ENCODE measurements at places on chromosomes 7 and 10.

- no peaks in the 10 kb centered on the region for H3K4me1 ChIP-seq
- H3K27ac ChIP-seq = no peak overlapping the region
- no peaks in the 10 kb centered on the region for H3K27me3 ChIP-seq
- no peak overlapping the region for H3K4me3 ChIP-seq
- no peak for DNase-seq
- no peaks in the 10 kb centered on the region for H3K36me3 ChIP-seq
Measured at GRCh38 chr7:101608772-101609713, 20.1 kb downstream of the MYL10 start.

GRCh38 chr10:94358480-94358879 lies 4.3 kb downstream of the NOC3L start:
- no peaks in the 10 kb centered on the region for H3K27me3 ChIP-seq
- H3K36me3 ChIP-seq = peaks cover 20% of the 10 kb centered on the region
- no peak overlapping the region for H3K4me3 ChIP-seq
- DNase-seq = no peak
- peaks cover 17% of the 10 kb centered on the region for H3K4me1 ChIP-seq
- no peak overlapping the region for H3K27ac ChIP-seq

- H3K27ac ChIP-seq = no peak overlapping the region
- H3K4me1 ChIP-seq = no peaks in the 10 kb centered on the region
- H3K36me3 ChIP-seq = no peaks in the 10 kb centered on the region
Measured at GRCh38 chr7:139937715-139938114, 108.7 kb downstream of the TBXAS1 start.

- H3K27me3 ChIP-seq = no peaks in the 10 kb centered on the region
- no peak overlapping the region for H3K4me3 ChIP-seq
- no peaks in the 10 kb centered on the region for H3K4me1 ChIP-seq
- no peaks in the 10 kb centered on the region for H3K36me3 ChIP-seq
Measured at GRCh38 chr7:118517275-118517674, 292.8 kb downstream of the ANKRD7 start.

GRCh38 chr7:75572814-75573213 lies 80.7 kb downstream of the SPDYE5 start:
- H3K27me3 ChIP-seq = no peaks in the 10 kb centered on the region
- H3K4me1 ChIP-seq = no peaks in the 10 kb centered on the region
- no peak for DNase-seq
- no peak overlapping the region for H3K27ac ChIP-seq
